ENCODE measurements at places on chromosomes 1 and 21.

DNA sequence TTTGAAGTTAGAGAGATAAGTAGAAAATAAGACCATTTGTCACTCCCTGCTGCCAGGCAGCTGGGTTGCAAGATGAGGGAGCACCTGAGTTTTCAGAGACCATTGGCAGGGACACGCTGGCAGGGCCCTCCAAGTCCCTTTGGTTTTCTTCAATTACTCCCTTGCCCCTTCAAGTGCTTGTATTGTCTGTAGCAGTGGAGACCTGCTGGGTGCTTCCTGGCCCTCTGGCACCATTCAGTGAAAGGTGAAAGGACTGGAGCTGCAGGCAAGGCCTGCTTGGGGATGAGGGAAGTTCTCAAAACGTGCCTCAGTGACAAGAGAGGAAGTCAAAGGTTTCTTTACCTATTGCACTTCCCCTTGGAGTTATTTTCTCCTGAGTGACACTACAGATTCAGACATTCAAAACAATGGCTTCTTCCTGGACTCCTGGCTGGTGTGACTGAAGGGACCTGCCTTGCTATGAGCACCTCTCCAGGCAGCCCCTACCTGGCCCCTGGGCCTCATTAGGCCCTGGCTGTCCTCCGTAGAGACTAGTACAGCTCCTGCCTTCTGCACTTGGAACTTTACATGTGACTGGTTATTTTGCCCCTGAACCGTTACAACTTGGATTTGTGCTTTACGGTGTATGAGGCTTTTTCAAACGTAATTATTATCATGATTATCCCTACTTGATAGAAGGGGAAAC is 100.1 kb downstream of the C1orf21 start:
- no peak for DNase-seq

GRCh38 chr1:22273686-22274681 is 131.1 kb upstream of the WNT4 start:
- DNase-seq, result no peak

GRCh38 chr1:233909195-233909594 is 4.7 kb downstream of the SLC35F3 start:
- DNase-seq, result no peak

DNA sequence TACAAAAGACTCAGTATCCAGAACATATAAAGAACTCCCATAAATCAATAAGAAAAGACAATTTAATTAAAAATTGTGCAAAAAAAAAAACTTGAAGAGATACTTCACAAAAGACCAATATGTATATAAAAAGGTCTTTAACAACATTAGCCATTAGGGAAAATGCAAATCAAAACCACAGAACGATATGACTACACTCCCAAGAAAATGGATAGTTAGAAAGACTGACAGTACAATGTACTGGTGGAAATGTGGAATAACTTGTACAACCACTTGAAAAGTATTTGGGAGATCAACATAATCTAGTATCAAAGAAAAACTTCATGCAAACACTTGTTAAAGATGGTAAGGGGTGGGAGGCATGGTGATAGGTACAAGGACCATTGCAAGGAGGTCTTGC is 3.9 kb upstream of the CLCA1 start:
- DNase-seq, result no peak

DNA sequence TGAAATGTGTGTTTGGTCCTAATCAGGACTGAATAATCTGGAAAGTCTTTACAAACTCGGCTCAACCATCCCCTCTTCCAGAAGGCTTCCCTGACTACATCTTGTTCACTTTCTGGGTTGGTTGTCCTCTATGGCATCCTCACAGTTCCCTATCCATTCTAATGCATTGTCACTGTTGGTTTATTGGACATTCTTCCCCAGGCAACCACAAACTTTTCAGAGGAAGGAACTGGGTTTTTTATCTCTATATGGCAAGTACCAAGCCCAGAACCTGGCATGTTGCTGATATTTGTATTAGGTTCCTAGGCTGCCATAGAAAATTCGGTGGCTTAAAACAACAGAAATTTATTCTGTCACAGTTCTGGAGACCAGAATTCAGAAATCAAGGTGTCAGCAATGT is 363.5 kb upstream of the ST6GALNAC5 start:
- no peak for DNase-seq

DNA sequence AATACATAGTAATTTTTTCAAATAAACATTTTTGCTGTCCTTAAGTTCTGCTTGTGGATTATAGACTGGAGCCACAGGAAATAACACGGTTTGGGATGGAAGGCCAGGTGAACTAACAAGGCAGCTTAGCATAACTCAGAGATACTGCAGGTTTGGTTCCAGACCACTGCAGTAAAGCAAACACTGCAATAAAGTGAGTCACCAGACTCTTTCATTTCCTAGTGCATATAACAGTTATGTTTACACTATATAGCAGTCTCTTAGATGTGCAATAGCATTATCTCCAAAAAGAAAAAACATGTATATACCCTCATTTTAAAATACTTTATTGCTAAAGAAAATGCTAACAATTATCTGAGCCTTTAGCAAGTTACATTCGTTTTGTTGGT is 22.0 kb downstream of the LRRC42 start:
- no peak for DNase-seq

DNA sequence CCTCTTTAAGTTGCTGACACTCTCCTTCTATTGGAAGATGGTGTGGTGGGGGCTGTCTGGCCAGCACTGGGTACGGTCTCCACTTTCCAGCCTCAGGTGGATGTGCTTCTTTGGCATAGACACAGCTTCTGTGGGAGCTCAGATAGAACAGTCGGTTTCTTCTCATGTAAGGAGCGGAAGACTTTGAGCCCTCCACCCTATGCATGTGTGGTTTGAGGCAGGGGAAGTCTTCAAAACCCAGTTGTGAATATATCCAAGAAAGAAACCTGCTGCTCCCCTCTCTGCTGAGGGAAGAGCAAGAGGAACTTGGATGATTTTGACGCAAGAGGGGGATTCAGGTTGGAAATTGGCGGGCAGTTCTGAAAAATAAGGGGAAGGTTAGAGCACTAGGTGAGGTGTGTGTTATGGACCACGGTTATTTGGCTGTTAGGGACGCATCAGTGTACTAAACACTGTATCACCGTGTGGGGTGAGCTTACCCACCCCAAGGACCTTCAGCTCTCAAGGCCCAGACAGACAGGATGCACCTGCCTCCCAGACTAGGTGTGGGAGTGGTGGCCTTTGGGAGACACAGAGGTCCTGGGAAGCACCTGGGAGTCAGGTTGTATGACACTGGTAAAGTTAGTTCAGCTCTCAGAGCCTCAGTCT is 36.2 kb downstream of the IL6R start:
- no peak for DNase-seq

DNA sequence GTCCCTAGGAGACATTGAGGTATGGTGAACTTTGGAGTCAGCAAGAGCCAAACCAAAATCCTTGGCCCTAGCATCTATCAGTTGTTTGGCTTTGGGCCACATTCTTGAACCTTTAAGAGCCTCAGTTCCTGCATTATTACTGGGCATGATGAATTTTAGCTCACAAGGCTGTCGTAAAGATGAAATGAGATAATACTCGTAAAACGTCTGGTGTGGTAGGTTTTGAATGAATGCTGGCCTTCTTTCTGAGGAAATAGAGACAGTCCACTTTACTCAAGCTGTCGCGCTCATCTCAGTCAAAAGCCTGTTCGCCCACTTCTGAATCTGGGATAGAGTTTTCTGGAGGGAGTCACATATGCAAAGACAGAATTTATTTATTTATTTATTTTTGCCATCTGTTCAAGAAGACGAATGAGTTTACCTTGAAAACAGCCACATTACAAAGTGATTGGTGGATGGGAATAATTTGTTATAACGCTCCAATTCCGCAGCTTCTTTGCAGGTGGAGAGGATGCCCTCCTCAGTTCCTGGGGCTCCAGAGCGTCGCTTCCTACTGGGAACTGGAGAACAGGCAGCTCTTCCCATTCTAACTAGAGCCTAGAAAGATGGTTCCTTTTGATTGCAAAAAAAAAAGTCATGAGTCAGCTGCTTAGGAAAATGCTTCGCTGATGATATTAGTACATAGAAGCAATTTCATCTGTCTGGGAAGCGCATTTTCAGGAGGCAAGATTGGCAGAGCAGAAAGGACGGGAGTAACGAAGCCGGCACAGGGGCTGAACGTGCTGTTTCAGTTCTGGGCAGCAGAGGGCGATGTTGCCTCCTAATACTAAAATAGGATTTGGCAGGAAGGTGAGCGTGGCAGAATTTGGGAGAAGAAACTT is 49.9 kb upstream of the CYP2J2 start:
- peak; percentile 44 for DNase-seq

DNA sequence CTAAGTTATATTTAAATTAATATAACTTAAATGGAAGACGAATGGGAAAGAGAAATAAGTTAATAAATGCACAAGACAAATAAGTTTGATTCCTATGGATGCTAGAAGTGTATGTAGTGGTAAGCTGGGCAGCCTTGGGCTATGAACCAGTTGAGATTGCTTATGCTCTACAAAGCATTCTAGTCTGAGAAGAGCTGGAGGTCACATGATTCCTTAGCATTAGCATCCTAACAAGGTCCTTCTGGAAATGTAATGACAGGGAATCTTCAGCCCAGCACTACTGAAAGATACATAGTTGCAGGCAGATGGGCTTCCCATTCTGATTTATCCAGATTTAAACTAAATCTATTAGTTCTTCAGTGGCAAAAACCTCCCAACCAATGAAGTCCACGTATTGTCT is 102.3 kb upstream of the ESRRG start:
- no peak for DNase-seq

DNA sequence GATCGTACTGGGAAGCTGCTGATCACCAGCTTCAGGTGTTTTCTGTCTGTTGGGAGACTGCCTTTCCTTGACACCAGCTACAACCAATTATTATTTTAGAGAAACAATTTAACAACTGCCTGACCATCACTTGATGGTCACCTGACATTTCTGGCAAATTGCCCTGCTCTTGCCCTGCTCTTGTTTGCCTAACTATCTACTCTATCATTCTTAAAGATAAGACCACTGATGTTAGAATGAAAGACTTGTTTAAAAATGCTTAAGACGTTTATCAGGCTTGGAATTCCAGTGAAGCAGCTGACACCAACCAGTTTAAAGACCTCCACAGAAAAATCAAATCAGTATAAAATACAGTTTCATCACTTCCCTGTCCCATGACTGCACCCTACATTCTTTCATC is 423.3 kb upstream of the CAMK1G start:
- DNase-seq, result no peak

DNA sequence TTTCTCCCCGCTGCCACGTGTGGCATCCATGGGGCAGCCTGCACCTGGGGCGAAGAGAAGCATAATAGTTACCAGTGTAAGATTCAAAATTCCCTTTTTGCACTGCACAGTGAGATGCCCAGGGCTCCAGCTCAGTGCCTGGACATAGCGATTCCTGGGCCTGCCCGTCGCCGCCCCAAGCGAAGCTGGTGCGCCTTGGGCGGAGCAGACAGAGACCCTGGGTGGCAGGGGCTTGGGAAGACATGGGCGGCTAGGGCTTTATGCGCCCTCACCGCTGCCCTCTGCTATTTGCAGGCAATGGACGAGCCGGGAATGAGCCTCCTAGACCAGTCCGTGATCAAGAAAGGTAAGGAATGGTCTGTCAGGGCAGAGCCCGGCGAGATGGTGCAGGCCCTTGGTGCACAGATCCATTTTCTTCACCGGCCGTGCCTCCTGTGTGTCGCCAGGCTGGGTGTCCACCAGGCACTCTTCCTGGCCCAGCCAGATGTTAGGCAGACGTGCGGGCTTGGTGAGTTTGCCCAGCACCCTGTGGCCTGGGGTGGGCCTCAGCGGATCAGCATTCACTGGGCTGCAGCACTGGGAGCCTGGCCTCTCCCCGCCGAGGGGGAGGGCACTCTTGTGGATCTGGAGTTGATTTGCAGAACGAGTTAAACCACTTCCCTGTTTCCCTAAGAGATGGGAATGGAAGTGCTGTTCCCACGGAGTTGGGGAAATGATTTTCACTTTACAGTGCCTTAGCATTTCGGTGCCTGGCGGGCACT is 1.7 kb downstream of the TFAP2E start:
- DNase-seq, result no peak
